Activated CD8-positive, alpha-beta memory T cell treated with anti-CD3 and anti-CD28 coated beads, Interleukin-2, amount 50 U/mL, for 48 hours (primary cell): ENCODE measurements at places on chromosomes 12 and 14.

- DNase-seq: no peak
Observed at GRCh38 chr12:133217219-133217618, 18.5 kb downstream of the ANHX start.

DNA sequence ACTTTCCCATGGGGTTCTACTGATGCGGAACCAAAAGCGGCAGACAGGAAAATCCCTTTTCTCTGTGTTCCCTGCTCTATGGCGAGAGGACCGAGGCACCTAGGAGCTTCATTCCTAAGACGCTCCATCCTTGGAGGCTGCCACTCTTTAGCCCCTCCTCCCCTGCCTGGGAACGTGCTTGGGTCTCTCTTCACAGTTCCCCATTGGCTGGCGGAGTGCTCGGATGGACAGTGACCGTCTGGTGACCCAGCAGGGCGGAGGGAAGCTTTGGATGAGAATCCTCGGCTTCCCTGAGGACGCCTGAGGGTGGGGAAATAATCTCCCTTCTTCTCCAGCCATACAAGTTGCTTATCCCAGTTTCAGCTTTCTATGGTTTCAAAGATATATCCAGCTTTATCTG lies 37.3 kb downstream of the KCNA5 start:
- no peak for DNase-seq

GRCh38 chr14:69101331-69101826 lies 51.5 kb downstream of the DCAF5 start:
- no peak for DNase-seq

DNA sequence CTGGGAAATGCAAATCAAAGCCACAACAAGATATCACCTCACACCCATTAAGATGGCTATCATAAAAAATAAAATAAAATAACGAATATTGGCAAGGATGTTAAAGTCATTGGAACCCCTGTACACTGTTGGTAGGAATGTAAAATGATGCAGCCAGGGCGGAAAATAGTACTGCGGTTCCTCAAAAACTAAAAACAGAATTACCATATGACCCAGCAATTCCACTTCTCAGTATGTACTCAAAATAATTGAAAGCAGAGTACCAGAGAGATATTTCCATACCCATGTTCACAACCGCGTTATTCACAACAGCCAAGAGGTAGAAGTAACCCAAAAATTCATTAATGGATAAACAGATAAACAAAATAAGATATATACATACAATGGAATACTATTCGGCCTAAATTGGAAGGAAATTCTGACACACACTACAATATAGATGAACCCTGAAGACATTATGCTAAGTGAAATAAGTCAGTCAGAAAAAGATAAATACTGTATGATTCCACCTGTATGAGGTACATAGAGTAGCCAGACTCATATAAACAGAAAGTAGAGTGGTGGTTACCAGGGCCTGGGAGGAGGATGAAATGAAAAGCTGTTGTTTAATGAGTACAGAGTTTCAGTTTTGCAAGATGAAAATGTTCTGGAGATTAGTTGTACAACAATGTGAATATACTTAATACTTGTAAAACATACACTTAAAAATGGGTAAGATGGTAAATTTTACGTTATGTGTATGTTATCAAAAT lies 84.6 kb downstream of the TXNDC16 start:
- DNase-seq: no peak

- DNase-seq: no peak
Observed at GRCh38 chr14:104436741-104437701, 142.5 kb upstream of the C14orf180 start.

GRCh38 chr14:80695869-80696268 lies 245.7 kb downstream of the CEP128 start:
- DNase-seq: no peak

GRCh38 chr14:63046339-63047268 lies 1.3 kb upstream of the KCNH5 start:
- DNase-seq: no peak

GRCh38 chr12:31507966-31508365 lies 83.0 kb downstream of the DENND5B start:
- DNase-seq: no peak

- no peak for DNase-seq
Observed at GRCh38 chr12:103848917-103849491, 8.0 kb upstream of the NT5DC3 start.

DNA sequence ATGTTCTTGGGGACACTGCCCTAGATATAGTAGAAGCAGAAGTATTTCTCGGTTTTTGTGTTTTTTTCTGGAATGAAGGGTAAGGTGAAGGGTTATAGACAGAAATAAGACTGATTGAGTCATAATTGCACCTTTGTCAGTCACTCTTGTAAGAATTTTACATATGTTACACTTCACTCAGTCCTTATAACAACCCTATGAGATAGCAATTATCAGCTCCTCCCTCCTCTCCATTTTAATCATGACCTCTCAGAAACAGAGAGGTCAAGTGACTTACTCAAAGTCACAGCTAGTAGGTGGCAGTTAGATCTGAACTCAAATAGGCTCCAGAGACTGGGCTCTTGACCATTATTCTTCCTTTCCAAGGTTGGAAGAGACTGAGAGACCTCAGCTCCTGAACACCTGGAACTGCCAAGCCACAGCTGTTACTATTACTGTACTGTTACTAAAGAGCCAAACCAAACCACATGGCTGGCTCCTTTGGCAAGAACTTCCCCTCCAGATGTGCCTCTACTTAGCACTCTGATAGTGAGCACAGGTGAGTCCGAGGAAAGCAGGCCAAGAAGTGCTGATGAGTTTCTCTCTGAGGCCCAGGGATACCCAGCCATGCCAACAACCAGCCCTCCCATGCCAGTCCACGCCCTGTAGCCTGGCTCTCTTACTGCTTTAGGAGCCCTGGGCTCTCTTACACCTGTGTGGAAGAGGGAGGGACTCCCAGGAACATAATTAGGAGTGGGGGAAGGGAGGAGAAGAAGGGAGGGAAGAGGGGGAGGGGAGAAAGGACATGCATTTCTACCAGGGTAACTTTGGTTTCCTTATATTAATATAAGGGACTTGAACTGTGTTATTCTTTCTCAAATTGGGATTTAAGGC lies 121.3 kb downstream of the CRADD start:
- DNase-seq: no peak

DNA sequence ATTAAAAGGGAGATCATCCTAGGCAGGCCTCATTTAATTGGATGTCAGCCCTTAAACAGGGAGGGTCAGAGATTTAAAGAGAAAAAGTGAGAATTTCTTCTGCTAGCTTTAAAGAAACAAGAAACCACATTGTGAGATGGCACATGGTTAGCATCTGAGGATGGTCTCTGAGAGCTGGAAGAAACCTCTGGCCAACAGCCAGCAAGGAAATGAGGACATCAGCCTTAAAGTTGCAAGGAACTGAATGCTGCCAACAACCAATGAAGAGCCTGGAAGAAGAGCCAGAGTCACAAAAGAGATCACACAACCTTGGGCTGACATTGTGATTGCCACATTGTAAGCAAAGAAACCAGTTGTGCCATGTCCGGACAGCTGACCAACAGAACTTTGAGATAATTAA lies 17.5 kb upstream of the FAR2 start:
- DNase-seq: no peak

DNA sequence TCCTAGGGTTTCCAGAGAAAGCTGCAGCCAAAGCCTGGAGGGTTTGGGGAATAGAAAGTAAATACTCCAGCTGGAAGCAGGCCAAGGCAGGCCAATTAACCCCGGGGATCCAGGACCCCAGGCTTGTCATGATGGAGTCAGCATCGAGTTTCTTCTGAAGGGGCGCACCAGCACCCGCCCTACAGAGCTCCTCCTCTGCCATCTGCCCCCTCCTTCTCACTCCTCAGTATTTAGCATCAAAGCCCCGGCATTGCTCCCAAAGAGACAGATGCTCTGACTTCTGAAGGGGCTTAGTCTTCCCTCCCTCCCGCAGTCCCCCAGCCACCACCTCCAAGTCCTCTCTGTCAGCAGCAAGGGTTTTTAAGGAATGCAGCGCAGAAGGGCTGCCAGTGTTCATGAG lies 285.1 kb upstream of the NOS1 start:
- no peak for DNase-seq

GRCh38 chr12:114294303-114294685 lies 111.7 kb downstream of the TBX5 start:
- DNase-seq: no peak
